ENCODE measurements at places on chromosomes 5 and 9.

GRCh38 chr5:143041461-143041860 lies 271.3 kb downstream of the ARHGAP26 start:
- no peak for DNase-seq

GRCh38 chr5:78295035-78295961 lies 800 bp upstream of the AP3B1 start:
- no peak for DNase-seq

DNA sequence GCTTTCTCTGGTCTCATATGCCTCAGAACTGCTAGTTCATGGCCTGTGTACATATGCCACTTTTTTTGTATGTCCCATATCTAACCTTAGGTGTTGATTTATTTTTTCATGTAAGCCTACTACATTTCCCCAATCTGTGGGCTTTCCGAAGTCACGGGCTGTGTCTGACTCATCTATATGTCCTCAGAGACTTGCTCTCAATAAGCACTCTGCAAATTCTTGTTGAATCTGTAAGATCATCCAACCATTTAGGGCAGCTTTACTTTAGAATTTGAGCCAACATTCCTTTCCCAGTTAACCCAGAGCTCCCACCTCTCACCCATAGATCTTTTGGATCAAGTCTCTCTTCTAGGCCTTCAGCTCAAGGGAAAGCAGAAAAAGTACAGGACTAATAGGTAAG lies 263.4 kb downstream of the SEC61B start:
- DNase-seq: no peak

DNA sequence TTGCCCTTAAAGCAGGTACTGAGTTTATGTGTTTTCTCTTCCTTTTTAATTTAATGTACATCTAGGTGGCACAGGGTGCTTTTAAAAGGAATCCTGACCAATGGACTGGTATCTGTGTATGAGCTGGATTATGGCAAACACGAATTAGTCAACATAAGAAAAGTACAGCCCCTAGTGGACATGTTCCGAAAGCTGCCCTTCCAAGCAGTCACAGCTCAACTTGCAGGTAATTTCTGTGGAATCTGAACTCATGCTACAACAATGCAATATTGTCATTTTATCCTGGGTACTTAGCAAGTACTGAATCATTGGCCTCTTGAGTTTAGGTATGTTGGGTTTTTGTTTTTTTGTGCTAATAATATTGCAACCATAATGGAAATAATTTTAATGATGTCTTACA lies 14.4 kb upstream of the TMOD1 start:
- no peak for DNase-seq

DNA sequence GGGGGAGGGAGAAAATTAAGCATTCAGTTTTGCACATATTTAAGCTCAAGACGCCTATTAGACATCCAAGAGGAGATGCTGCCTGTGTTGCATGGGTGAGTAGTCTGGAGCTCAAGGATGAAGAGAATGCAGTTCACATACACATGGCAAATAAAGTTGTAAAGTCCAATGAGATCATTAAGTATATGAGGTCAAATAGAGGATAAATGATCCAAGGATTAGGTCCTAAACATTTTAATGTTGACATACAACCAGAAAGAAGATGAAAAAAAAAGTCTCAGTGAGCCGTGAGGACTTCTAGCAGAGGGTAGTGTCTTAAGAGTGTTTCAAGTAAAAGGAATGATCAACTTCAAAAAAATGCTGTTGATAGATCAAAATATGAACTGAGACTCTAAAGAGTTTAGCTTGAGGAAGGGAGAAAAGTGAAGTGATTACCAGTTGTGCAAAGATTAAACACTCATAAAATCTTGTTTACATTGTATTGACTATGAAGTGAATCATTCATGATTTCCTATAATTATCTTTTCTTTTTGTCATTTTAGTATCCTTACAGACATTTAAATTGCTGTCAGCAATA lies 251.8 kb downstream of the ZNF608 start:
- no peak for DNase-seq

DNA sequence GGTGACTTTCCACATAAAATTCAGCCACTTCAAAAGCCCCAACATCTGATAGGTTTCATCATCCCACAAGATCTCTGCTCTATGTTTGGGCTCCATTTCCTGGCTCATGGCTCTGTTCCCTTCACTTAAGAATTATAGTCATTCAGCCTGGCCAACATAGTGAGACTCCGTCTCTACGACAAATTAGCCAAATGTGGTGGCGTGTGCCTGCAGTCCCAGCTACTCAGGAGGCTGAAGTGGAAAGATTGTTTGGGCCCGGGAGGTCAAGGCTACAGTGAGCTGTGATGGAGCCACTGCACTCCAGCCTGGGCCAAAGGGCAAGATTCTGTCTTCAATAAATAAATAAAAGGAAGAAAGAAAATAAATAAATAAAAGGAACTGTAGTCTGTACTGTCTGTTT lies 57.9 kb upstream of the CTSV start:
- DNase-seq: no peak

DNA sequence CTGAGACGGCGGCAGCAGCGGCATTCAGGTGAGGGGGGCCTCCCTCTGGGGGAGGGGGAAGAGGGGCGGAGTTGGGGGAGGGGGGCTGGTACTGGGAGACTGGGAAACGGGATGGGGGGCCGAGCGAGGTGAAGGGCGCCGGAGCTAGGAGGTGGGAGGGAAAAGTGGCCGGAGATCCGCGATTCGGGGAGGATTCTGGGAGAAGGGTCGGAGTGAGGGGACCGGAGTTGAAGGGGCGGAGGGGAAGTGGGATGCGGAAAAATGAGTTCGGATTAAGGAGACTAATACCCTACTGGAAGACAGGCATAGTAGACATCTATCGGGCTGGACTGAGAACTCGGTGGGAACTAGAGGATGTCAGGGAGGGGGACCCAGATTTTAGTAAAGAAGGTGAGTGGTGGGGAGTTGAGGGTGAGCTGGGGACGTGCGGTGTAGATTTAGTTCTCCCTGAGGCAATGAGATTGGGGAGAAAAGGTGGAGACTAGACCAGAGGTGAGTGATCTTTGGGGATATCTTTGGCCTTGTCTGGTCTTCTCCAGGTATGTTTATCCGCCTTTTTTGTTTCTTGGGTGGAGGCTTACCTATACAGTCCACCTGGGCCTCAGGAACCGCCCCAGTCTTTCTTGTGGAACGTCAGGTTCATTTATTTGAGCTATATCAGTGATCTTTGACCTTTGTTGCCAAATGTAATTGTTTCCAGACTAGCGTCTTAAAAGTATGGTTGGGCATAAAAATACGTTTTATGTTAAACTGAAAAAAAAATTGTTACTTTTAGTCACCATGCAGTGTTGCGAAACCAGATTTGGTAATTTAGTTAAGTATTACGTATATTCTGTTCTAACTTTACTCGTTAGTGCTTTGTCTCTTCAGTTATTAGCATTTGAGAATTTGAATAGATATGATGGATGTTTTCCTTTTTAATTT lies 632 bp downstream of the UBAP1 start:
- no peak for DNase-seq
